ENCODE measurements at places on chromosomes 16 and 17. TPM values are rescaled to one million over a fixed set of nuclear protein-coding genes. Genes with fewer than 3 reads are reported as not detected.

The RNF43 gene
- polyA plus RNA-seq = 0.63 TPM

The DLX4 gene
- 0.22 TPM for polyA plus RNA-seq

The CLCN7 gene
- polyA plus RNA-seq = 60.4 TPM

The LRRC36 gene
- polyA plus RNA-seq = not detected

The EVI2A gene
- polyA plus RNA-seq = 15.2 TPM

The WSB1 gene
- 326 TPM for polyA plus RNA-seq

The GCGR gene
- polyA plus RNA-seq = not detected

The STH gene
- not detected for polyA plus RNA-seq

The KAT2A gene
- polyA plus RNA-seq = 13.5 TPM

The PRSS21 gene
- polyA plus RNA-seq = 1.6 TPM

The OR3A1 gene
- polyA plus RNA-seq = 0.30 TPM

The NRN1L gene
- 0.64 TPM for polyA plus RNA-seq

The RNF157 gene
- not detected for polyA plus RNA-seq

The SLC9A5 gene
- polyA plus RNA-seq = 0.08 TPM

The NDUFAB1 gene
- 203 TPM for polyA plus RNA-seq

The SOX15 gene
- polyA plus RNA-seq = not detected

The JUP gene
- 57.4 TPM for polyA plus RNA-seq

The WFIKKN1 gene
- not detected for polyA plus RNA-seq

The HASPIN gene
- polyA plus RNA-seq = 0.72 TPM

The RPH3AL gene
- polyA plus RNA-seq = 2.9 TPM

The SECTM1 gene
- polyA plus RNA-seq = 0.19 TPM

The PRCD gene
- 33.4 TPM for polyA plus RNA-seq

The CCDC144A gene
- not detected for polyA plus RNA-seq

The MYH11 gene
- 0.41 TPM for polyA plus RNA-seq

The CDYL2 gene
- not detected for polyA plus RNA-seq

The MGAT5B gene
- not detected for polyA plus RNA-seq

The CD300LG gene
- polyA plus RNA-seq = not detected

Measured in naive B cell (primary cell).